ENCODE measurements at places on chromosomes 5 and 9.

DNA sequence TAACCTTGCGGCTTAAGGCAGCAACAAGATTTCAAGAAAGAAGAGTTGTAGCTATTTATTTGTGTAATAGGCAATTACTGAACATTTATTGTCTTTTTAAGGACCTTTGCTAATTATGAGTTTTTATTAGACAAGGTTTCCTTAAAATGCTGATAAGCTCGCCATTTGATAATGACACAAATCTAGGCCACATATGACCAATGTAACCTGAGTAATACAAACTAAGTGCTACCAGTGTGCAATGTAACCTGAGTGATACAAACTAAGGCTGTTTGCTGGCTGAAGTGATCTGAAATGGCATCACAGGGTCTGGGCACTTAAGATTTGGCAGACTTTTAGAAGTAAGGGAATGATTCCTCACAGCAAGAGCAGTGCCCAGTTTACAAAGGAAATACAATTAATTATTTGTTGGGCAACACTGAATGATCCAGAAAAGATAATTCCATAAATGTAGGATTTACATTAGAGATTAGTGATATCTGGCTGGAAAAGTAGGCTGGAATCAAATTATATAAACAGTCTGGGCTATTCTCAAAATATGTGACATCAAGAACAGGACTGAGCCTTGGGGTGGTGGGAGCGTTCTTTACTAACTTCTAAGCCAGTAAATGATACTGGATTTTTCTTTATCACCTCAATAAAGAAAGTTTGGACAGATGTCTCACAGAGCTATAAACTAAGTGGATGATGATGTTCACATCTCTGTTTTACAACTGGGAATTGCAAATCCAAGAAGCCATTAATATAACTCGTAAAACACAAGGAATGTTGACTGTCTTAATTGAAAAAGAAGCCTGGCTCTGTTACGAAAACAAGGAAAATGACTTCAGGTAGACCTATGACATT is 54.8 kb downstream of the MRPS27 start:
- no peak for DNase-seq

GRCh38 chr5:150946351-150946905 is 41.6 kb upstream of the ZNF300 start:
- no peak for DNase-seq

DNA sequence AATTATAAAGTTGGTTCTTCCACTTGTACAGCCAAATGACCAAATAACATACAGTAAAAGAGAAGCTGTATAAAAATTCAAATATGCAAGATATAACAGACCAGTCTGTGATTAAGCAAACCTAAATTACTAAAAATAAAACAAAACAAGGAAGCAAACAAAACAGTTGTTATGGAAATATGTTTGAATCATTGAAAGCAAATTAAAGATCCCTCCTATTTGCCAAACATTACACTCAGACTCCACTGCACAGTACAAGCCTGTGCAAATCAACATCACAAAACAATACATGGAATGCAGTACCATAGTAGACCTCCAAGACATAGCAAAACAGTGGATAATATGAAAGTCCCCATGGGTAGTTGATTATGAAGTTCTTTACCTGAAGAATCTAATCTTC is 288.1 kb upstream of the PTGER4 start:
- DNase-seq: no peak

GRCh38 chr9:132218208-132218607 is 56.4 kb downstream of the NTNG2 start:
- no peak for DNase-seq

DNA sequence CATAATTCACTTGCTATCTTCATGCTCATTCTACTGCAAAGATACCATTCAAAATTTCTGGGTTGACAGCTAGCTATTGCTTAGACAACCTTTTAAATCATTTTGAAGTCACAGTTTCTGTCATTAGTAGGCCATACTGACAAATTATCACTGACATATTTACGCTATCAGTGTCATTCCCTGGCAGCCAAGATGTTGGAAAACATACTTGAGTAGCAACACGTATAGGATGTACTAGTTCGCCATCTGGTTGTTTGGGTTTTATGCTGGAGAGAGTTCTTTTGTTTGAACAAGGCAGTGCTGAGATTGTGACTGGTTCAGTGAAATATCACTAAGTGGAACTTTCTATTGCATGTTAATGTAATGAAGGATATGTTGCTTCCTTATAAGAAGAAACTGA is 621.9 kb downstream of the DTWD2 start:
- DNase-seq: peak; percentile 60

- DNase-seq: peak; percentile 30
Measured at GRCh38 chr5:91864962-91865361, 481.8 kb upstream of the ARRDC3 start.

DNA sequence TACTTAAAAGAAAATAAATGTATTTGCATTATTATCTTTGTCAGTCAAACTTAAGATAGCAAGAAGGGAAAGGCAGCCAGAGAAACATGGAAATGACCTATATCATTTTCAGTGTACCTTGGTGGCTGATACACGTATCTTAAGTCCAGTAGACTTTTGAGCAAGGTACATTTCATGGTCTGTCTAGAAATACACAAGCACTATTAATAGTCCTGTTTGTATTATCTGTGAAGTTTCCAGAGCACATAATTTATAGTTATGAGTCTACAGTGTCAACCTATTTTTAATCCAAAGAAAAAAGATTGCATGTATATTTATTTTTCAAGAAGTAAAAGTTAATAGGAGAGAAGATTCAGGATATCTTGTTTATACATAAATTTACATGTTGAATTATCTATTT is 95.7 kb downstream of the IZUMO3 start:
- no peak for DNase-seq

DNA sequence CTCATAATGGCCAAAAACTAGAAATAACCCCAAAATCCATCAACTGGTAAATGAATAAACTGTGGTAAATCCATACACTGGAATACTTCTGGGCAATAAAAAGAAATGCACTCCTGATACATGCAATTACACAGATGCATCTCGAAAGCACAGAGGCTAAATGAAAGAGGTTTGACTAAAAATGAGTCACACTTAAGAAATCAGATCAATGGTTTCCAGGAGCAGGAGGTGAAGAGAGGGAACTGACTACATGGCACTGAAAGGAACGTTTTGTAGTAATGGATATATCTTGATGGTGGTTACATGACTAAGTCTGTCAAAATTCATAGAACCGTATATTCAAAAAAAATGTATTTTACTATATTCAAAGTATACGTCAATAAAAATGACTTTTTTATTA is 42.4 kb downstream of the STRBP start:
- no peak for DNase-seq

GRCh38 chr5:41960481-41960880 is 35.4 kb downstream of the FBXO4 start:
- DNase-seq: no peak

DNA sequence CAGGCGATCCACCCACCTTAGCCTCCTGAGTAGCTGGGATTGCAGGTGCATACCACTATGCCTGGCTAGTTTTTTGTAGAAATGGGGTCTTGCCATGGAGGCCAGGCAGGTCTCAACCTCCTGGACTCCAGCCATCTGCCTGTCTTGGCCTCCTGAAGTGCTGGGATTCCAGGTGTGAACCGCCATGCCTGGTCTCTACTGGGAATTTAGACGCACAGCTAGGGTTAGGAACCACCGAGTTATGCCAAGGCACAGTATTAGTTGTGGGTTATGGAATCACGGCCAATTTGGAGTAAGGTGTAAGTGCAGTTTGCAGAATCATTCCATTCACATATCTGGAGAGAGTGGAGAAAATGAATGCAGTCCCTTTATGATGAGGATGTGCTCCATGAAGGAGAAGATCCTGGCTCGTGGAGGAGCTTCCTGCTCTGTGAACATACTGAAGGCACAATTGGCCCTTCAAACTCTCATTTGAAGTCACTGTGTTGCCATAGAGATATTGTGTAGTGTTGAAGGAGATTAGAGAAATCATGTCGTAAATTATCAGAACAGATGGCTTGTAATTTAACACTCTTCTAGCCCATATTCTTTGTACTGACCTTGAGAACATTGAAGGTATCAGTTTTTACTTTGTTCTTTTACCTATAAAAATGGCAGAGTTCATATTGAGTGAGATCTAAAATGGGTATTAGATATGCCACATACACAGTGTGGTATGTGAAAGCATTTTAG is 18.8 kb downstream of the TRIO start:
- DNase-seq: peak; percentile 99

GRCh38 chr9:31486630-31487029 is 897.8 kb upstream of the ACO1 start:
- peak; percentile 36 for DNase-seq

- no peak for DNase-seq
Measured at GRCh38 chr9:33480976-33481375, 7.3 kb upstream of the NOL6 start.

DNA sequence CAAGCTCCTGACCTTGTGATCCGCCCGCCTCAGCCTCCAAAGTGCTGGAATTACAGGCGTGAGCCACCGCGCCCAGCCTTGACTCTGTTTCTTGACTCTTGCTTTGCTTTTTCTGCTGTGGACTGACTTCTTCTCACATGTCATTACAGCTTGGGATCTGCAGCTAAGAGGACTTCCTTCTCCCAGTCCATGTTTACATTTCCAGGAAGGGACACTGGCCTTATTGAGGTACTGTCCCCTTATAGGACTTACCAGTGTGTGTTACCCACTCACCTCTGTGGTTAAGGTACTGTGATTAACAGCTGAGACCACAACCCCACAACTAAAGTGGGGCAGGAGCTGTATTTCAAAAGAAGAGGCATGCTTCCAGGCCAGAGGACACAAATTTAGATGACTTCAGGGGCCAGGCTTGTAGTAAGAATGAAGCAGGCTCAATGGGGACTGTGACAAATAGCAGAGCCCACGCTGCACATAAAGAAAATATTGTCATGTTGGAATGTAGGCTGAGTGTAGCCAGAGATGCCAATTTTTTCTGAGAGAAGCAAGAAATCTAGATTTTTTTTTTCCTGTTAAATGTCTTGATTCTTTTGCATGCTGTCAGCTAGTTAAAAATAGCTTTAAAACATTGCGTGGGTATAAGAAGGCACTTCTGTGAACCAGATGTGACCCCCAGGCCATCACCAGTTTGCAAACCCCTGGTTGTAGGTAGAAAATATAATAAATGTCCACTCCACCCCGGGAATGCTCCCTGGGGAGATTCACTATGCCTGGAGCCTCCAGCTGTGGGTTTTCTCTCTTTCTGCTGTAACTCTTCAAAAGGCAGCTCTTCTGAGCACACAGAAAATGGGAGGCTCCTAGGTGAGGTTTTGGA is 75.0 kb downstream of the PTPDC1 start:
- no peak for DNase-seq

DNA sequence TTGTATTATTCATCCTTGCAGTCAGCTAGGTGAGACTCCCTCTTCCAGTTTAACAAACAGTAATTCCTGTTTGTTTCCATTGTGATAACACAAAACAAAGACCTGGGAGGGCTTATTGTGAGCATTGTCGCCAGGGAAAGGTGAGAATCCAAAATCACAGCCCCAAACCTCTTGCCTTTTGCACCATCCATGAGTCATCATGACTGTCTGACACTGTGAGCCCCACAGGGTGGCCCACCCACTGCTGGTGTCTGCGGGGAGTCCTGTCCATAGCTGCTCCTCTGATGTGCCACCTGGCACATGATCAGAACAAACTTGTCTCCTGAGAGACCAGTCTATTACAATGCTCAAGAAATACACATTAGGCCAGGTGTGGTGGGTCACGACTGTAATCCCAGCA is 33.7 kb upstream of the S1PR3 start:
- no peak for DNase-seq

- DNase-seq: no peak
Measured at GRCh38 chr5:173962436-173962972, 26.5 kb upstream of the C5orf47 start.

DNA sequence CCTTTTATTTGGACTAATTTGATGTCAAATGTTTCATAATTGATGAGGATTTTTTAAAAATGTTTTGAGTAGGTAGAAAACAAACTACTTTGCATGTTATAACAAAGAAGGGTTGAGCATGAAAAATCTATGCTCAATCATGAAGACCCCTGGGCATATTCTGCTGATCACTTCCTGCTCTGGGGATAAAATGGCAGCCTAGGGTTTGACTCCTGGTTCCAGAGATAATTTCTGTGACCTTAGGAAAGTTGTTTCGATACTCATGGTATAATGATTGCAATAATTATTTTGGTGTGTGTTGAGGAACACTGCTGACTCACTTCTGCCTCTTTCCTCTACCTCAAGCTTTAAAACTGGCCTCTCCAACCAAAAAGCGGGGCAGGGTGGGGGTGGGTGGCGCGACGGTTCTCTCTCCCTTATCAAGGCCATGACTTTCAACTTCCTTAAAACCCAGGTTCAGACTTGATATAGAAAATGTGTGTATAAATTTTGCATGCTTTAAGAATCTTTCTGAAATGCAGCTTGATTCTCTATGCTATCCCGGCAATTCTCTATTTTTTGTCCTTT is 6.0 kb upstream of the PIP5K1B start:
- no peak for DNase-seq
